ENCODE measurements at places on chromosomes 12 and 14. TPM values are rescaled to one million over a fixed set of nuclear protein-coding genes. Genes with fewer than 3 reads are reported as not detected.

- no peak for DNase-seq
These were observed 111.9 kb upstream of the CPM start for GRCh38 chr12:69044887-69045286.

DNA sequence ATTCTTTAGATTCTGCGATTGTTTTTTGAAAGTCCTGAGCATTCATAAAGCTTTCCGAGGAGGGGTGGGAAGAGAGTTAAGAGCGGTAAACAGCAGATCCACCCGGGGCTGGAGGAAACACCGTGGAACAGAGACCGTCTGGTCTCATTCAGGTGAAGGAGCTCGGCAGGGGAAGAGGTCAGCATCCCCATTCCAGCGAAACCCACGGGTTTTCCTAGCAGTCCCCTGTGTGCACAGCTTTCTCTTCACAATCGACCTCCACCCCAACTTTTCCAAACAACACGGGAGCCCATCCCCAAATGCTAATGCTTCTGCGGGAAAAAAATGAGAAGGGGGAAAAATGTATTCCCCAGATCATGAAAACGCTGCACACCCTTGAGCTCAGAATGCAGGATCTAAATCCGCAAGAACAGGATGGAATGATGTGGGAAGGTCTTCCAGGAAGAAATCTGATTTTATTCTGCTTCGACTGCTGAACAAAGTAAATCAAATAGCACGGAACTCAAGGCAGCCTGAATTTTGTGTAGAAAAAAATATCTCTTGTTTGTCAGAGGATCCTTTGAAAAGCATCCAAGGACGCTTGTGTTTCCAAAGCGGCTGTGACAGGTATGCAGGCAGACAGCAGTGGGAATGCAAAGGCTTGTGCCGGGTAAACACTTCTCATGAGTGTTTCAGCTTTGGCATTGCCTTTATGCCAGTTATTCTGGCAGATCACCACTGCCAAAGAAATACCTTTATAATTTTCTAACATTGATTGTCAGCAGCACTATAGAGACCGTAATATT is 128.8 kb downstream of the NDUFA12 start:
- DNase-seq, result no peak

DNA sequence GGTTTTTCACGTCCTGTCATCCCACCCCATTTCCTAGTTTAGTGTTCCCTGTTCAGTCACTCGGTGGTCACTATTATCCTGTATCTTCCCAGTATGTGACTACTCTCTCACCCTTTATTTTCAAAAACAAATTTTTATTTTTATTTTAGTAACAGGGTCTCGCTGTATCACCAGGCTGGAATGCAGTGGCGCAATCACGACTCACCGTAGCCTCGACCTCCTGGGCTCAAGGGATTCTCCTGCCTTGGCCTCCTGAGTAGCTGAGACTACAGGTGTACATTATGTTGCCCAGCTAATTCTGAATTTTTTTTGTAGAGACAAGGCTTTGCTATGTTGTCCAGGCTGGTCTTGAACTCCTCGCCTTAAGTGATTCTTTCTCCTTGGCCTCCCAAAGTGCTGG is 20.1 kb upstream of the PRICKLE1 start:
- peak; percentile 47 for DNase-seq

DNA sequence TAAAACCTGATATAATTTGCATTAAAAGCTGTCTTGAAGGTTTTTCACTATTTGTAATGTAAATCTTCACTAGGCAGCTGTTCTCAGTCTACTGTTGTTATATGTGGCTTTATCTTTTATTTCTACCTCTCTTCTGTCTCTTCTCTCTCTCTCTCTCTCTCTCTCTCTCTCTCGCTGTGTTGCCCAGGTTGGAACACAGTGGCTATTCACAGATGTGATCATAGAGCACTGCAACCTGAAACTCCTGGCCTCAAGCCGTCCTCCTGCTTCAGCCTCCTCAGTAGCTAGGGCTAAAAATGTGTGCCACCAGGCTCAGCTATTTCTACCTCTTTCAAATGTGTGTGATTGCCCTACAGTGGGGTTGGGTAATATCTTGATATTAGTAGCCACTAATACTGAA is 21.1 kb downstream of the FUT8 start:
- no peak for DNase-seq

- no peak for DNase-seq
These were observed 73.2 kb downstream of the TTC6 start for GRCh38 chr14:37668646-37669045.

DNA sequence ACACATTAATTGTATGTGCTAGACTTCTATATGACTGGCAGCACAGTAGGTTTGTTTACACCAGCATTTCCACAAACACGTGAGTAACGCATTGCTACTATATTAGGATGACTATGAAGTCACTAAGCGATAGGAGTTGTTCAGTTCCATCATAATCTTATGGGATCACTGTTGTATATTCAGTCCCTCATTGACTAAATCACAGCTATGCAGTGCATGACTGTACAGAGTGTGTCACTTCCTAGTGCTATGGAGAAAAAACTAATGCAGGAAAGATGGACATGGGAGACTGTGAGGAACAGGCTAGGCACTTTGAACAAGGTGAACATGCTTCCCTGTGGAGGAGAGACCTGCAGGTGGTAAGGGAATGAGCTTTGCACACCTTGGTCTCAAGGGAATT is 259.8 kb downstream of the NUAK1 start:
- DNase-seq, result no peak

DNA sequence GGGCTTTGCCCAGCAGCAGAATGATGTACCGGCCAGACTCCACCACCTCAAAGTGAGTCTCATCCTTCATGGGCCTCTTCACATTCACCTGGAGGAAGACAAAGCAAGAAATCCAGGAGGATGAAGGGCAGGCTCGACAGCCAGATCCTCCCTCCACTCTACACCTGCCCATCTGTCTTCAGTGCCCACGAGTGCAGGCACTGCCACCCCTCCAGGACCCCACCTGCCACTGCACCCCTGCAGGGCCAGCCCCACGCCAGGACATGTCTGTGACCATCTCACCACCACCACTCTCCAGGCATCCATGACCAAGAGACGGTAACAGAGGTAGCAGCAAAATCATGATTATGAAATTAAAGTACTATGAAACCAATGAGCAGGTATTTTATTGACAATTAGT is 84.3 kb upstream of the ANO2 start:
- no peak for DNase-seq

GRCh38 chr14:76386944-76387782 is 11.2 kb downstream of the ESRRB start:
- peak; percentile 36 for DNase-seq

DNA sequence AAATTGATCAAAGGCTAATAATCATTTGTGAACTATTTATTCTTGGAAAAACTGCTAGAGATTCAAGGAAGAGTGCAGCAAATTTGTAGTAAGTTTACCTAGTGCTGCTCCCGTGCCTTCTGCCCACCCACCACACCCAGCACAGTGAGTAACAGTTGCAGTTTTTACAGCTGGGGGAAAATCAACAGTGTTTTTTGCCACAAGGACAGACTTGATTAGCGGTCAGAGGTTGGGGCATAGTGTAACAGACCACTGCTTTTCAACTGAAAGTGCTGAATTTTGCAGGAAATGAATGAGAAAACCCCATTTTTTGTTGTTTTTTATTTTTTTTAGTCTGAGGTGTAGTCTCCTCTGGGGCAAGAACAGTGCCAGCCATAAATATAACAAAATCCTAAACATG is 7.5 kb upstream of the KLRK1 start:
- no peak for DNase-seq

DNA sequence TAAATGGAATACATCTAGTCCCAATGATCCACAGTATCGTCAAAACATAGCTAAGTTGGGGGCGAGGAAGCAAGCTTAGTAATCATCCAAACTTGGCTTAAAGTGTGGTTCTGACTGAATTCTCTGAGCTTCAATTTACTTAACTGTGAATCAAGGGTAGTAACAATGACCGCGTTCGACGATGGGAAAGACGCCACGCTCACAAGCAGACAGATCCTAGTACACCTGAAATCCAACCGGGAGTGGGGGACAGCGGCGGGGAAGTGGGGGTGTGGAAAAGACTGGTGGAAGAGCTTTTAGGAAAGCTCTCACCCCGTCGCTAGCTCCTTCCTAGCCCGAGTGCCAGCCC is 433 bp downstream of the COX16 start:
- no peak for DNase-seq

- DNase-seq, result no peak
These were observed 818.9 kb downstream of the TMTC2 start for GRCh38 chr12:83505586-83505985.

DNA sequence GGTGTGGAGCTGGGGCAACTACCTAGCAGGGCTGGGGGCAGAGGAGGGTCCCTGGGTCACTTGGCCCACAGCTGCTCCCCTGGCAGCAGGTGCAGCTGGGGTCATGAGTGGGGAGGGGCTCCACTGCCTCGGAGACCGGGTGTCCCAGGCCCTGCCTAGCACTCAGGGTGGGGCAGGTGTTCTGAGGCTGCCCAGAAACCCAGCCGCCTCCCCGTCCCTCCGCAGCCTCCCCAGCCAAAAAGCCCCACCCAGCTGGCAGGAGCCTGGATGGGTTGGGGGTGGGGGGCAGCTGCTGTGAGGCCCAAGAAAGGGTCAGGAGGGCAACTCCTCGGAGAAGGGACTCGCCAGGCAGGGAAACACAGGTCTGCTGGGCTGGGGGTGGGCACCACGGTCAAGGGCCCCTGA is 11.2 kb downstream of the AHNAK2 start:
- DNase-seq, result no peak

Gene MORN3
- not detected for total RNA-seq

Gene ZDHHC22
- total RNA-seq, result not detected

Data from MG63 (cell line).